ENCODE measurements at places on chromosomes 12 and 14.

- DNase-seq = no peak
Measured at GRCh38 chr12:130677957-130678558, 38.0 kb downstream of the RIMBP2 start.

DNA sequence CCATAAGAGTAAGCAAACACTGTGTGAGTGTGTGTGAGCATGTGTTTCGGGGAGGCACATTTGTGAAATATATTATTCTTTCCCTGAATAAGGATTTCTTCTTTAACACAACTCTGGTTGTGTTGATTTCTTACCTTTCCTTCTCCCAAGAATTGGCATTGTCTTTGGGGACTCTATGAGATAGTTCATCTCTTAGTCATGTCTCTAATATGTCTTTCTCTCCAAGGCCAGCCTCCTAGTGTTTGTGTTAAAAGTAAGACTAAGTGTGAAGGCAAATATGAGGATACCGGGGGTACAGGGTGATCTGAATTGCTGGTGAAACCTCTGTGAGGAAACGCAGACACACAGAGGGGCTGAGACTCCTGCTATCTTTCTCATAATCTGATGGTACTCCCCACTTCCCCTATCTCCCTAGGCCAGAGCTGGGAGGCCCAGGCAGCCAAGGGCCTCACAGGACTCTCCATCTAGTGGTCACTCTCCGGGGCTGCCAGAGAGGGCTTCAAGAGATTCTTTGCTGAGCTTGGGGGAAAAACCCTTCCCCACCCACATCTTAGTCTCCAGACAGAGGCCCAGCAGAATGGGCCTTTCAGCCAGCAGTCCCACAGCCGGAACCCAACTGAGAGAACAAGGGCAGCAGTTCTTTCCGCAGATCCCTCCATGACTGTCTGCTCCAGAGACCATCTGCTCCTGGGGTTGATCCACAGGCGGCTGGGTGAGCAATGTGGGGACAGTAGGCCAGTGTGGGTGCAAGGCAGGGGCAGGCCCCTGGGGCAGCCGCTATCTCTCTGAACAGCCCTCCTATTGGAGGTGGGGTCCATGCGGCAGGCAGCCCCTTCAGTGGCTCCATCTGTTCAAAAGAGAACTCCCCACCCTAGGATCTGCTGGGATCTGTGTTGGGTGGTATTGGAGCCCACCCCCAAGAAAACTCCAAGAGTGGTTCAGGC, 5.8 kb upstream of the HOXC12 start:
- no peak for DNase-seq

DNA sequence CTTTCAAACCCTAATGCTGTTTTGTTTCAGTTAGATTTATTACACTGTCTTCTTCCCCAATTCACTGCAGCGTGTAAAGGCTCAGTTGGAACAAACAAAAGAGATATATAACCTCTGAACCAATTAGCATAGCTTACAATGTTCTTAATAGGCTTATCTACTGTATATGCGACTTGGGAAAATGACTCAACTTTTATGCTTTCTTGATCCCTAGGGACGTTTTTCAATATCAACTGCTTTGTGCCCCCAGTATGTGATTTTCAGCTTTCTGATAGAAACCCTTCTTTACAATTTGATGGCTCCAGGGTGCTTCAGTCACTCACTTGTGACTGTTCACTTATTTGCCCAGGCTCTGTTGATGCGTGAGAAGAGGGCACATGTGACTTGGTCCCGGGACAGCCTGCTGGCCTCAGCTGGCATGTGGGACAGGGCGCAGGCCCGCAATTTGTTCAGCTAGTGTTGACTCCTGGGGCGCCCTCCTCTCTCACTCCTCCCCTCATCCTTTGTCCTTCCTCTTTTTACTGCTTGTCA, 107.1 kb downstream of the TMTC2 start:
- DNase-seq = no peak

DNA sequence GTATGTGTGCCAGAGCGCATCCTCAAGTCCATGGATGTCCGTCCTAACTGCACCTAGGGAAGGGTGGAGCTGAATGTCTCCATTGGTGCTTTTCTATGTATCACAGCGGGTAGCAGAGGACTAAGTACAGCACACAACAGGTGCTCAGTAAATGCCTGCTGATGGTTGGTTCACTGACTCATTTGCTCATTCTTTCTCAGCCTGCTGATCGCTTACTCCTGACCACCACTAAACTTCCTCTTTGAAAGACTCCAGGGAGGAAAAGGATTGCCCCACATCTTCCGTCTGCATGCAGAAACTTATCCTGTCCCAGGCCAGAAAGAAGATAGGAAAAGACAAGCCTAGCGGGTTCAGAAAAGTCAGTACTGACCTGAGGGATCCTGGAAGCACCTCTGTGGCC, 66.3 kb downstream of the B4GALNT3 start:
- no peak for DNase-seq

DNA sequence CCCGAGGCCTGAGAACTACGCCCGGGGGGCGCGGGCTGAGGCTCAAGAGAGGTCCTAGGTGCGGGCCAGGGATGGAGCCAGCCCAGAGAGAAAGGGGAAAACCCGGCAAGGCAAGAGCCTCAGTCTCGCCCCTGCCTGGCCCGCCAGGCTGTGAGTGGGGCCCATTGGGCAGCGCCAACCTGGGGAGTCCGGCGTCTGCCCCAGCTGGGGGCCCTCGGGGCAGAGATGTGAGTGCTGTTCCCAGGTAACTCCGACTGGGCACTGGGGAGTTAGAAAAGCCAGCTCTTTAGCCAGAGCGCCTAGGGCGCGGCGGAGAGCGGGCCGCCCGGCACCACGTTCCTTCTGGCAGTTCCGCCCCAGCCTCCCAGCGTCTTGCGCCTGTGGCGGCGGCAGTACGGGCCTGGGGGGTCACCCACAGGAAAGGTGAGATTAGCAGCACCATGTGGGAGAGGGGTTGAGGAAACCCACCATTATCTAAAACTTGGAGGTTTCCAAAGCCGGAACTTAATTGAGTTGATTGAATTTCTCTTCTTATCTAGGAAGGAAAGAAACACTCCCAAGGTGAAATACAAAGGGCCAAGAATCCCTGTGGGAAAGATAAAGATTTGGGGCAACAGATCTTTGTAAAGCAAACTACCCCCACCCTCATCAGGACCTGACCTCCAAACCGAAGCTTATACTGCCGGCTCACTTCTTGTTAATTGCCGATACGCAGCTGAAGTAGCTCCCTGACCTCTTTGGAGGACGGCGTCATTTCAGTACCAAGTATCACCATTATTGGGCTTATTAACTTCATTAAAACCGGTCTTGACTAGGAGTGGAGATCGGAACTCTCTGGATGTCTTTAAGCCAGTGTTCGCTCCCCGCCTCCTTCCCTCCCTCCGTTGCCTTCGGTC, 11.6 kb downstream of the OTX2 start:
- DNase-seq = no peak

All from CD4-positive, CD25-positive, alpha-beta regulatory T cell (primary cell).